ENCODE measurements at places on chromosomes 7 and 10.

DNA sequence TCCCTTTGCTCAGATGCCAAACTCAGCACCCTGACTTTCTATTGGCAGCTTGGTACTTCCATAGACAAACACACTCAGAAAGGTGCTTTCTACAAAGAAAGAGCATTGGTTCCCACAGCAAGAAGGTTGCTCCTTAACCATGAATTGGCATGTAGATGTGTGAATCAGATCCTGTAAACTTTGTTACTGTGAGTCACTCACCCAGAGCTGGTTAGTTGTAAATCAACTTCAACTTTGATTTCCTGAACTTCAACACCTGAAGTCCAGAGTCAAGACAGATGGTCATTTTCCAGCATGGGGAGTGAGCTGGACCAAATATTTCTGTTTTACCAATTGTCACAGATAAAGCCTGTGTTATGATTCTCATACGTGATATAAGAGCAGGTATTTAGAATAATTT, 797.2 kb downstream of the TNS3 start:
- DNase-seq: no peak

- DNase-seq: no peak
Observed at GRCh38 chr7:50307368-50308032, 3.0 kb downstream of the IKZF1 start.

DNA sequence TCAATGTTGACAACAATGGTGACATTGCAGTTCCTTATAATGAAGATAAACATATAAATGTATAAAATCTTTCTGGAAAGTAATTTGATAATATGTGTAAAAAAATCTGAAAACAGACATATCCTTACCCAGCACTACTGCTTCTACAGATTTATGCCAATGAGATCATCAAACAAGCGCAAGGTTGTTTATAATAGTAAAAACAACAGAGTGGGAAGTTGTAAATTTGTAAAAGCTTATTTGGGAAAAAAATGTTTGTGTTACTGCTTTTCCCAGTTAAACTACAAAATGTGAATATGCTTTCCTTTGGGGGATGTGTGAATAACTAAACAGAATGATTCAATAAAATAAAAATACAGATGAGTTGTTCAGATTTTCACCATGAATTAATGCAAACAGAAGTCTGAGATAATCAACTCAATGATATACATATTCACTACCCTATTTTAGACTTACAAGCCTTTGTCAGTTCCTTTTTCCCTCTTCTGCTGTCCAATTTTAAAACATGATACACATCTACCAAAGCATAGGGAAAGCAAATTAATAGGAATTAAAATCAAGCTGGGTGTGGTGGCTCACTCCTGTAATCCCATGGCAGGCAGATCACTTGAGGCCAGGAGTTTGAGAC, 82.1 kb downstream of the USP6NL start:
- no peak for DNase-seq

GRCh38 chr7:73972614-73973013, 55.4 kb upstream of the ELN start:
- DNase-seq: no peak

DNA sequence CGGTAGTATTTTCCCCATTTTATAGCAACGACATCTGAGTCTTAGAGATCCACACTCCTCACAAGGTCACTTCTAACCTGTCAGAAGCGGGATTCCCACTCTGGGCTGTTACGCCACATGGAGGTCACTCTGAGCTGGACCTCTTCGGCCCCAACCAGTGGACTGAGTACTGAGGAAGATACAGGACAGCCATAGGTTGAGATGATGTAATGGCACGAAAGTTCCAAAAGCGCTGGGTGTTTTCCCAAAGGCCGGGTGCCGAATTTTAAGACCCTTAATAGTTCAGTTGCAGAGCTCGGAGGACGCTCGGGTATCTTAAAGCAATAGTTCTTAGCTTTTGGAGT, 699 bp downstream of the GHITM start:
- DNase-seq: no peak

- DNase-seq: no peak
Observed at GRCh38 chr10:123087786-123088185, 48.0 kb upstream of the HMX3 start.

DNA sequence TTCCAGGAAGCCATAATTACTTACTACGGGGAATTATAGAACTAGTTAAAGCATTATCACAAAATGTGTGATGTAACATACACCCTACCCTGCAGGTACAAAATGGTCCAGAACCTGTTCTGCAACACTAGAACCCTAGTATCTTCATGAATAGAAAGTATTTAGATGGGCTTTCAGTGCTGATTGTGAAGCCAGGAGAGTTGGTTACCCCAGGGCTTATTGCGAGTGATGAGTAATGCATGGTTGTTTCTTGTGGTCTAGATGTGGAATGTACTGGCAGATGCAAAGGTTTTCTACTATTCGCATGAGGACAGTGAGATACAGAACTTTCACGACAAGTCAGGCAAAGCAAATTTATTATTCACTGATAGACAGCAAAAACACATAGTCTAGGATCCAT, 33.6 kb upstream of the AGR3 start:
- no peak for DNase-seq

DNA sequence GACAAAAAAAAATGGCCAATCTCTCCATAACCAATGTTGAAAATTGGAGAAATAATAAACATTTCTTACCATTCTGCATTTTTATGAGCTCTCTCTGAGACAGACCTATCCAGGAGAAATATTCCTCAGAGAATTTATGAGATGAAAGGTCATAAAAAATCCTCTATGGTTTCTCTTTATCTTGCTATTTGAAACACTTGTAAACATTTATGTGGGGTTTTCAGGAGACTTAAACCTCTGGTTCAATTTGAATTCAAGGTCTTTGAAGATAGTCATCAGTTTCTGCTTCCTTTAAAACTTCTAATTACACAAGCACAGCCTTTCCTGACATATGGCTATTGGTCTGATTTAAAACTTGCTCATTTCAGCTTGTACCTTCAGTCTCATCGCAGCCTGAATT, 78.5 kb upstream of the APBB1IP start:
- no peak for DNase-seq

DNA sequence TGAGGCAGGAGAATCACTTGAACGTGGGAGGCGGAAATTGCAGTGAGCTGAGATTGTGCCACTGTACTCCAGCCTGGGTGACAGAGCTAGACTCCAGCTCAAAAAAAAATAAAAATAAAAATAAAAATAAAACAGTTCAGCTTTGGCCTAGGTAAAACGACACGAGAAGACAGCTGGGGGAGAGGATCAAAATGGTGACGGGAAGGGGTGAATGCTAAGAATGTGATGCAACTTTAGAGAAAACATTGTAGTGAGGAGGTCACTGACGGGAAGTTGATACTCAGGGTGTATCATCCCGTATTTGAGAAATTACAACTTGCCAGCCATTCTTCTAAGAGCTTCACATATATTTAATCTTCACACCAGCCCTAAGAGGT, 1.1 kb downstream of the NDST2 start:
- DNase-seq: no peak

DNA sequence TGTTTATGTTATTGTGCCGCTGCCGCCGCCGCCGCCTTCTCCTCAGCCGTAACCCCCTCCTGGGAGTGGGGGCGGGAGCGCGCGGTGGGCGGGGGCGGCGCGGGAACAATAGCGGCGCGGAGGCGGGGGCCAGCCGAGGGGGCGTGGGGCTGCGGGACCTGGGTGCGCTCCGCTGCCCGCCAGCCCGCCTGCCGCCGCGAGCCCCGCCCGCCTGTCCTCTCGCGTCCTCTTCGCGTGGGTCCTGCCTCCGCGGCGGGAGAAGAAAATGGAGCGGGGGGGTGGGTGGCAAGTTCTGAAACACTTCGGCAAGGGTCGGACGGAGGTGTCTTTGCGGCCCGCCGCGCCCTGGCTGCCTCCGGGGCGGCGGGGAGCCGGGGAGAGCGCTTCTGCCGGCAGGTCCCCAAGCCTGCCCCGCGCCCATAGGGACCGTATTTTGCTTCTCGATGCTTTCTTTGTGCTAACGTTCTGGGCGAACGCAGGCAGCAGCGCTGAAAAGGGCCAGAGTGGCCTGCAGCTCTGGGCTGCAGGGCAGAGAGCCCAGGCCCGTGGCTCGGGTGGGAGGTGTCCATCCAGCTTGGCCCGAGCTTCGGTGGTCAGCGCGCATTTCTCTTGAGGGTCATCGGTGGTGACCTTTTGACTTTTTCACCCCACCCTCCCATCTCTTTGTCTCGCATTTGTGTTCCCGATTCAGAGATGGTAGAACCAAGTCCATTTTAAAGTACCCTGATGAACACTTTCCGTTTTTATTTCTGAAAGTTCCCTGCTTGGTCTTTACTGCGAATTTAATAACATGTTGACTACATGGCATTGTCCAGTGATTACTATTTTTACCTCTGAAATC, 613 bp downstream of the MAPK8 start:
- DNase-seq: peak; percentile 34

DNA sequence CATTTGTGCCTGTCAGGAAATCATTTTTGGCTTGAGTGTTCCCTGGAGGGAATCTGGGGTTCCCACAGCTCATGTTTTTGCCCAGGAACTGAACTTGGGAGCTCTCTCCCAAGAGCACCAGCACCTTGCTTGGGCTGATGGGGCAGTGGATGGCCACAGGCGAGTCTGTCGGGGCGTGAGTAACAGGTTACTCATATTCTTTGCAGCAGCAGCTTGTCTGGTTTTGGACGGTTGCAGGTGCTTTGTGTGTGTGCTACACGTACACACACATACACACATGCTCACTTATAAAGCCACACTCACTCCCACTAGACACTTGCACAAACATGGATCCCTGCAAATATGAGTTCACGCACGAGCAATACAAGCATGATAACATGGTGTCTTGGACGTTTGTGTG, 2.9 kb upstream of the PALD1 start:
- no peak for DNase-seq

DNA sequence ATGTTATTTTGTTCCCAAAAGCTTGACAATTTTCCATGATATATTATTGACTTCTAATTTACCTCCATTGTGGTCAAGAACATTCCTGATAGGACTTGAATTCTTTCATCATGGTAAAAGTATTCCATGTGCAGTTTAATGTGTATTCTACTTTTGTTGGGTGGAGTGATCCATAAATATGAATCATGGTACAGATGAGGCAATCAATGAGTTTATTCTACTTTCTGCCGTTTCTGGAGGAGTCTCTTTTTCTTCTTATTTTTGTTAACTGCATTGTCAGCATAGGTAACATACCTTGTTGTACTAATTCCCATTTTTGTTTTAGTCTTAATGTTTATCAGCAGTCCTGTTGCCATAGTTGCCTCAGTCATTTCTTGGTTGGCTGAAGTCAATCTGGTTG, 69.6 kb downstream of the SHOC2 start:
- DNase-seq: no peak

GRCh38 chr10:70052462-70053217, at the start of gene MACROH2A2:
MACROH2A2 (plus strand) TSS chr10:70052846; CDS start chr10:70075659, 22,813 bp downstream.
- no peak for DNase-seq

DNA sequence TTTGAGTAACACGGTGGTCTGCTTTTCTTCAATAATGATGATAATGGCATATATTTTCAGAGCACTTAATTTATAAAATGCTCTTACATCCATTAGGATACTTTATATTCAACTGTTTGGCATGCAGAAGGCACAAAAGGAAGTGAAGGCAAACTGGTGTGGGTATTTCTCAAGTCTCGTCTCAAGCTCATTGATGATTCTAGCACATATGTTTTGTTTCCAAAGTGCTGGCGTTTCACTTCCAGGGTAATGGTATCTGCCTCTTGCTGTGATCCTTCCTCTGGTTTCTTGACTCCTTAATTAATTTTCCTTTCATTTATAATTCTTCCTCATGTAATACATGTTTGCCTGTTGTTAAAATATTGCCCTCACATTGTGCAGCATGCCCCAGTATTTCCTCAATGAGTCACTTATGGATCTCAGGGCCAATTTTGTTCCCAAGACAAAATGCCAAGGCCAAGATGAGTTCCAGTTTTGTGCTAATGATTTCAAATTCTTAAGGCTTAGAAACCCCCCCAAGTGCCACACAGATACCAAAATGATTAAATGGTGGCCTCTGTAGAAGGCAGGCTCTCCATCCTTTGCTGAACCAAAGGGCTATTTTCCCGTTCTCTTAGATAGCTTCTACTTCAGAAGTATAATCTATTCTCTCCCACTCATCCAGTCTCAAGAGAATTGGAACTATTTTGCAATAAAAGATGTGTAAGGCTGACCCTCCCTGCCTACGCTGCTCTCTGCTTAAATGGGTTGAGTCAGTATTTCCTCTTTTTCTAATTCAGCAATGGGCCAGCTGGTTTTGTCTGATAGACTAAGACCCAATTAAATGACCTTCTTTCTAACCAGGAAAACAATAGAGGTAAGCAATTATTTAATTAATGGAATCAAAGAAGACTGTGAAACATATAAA, 171.2 kb downstream of the ZNF365 start:
- no peak for DNase-seq

GRCh38 chr7:71793251-71793650, 618.9 kb downstream of the CALN1 start:
- no peak for DNase-seq

- peak; percentile 55 for DNase-seq
Observed at GRCh38 chr7:112453505-112454171, 3.4 kb downstream of the IFRD1 start.

DNA sequence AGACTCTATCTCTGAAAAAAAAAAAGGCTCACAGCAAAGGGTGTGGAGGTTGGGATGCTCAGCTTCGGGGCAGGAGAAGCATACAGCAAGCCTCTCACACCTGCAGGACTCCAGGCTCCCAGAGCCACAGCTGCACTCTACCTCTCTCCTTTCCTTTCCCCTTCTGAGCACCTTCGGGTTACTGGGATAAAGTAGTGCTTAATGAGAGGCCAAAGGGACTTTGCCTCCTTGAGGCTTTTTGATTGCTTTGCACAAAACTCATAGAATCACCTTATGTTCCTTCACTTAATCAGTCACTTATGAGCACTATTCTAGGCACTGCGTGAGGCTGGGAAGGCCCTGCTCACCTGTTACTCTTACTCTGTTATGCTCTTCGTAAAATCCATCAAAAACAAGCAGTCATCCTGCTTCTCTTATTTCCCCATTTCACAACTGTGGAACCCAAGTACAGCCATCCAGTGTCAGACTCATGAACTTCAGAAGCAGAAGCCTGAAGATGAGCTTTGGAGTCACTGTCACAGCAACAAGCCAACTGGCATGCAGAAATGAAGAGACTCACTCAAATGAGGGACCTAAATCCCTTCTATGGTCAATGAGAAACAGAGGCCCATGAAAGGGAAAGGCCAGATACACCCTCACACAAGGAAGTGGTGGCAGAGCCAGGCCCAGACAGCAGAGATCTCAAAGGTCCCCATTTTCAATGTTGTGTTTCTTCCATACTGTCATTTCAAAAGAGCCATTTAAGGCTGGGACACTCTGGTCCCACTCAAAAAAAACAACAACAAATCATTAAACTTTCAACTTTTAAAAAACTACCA, 205.4 kb downstream of the KCNMA1 start:
- no peak for DNase-seq

DNA sequence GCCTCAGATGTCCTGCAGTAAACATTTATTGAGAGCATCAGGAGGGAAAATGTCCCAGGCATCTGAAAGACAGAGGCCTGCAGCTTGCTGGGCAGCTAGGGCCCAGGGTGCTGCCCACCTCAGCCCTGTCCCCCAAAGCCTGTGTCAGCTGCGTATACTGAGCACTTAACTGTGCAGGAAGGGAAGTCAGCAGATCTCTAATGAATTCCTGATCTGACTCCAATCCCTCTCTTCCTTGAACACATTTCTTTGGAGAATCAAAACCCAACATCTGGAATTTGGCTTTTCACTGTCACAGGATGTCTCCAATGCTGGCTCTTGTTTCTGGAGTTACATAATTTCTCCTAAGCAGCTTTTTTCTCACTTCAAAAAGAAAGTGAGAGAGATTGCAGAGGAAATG, 364.7 kb upstream of the NFE2L3 start:
- DNase-seq: no peak

GRCh38 chr7:150311146-150311545, 12.0 kb upstream of the LRRC61 start:
- DNase-seq: no peak
